SJSA1 (cell line): ENCODE measurements at places on chromosomes 2 and 18. TPM values are rescaled to one million over a fixed set of nuclear protein-coding genes. Genes with fewer than 3 reads are reported as not detected.
A peak's percentile ranks its signal among the peaks of the same experiment; 100 is the strongest.

GRCh38 chr2:1479346-1479745 is 66.1 kb downstream of the TPO start:
- no peaks in the 10 kb centered on the region for H3K36me3 ChIP-seq
- no peaks in the 10 kb centered on the region for H3K27me3 ChIP-seq
- no peak for DNase-seq
- H3K4me3 ChIP-seq = no peak overlapping the region
- H3K27ac ChIP-seq = no peak overlapping the region

DNA sequence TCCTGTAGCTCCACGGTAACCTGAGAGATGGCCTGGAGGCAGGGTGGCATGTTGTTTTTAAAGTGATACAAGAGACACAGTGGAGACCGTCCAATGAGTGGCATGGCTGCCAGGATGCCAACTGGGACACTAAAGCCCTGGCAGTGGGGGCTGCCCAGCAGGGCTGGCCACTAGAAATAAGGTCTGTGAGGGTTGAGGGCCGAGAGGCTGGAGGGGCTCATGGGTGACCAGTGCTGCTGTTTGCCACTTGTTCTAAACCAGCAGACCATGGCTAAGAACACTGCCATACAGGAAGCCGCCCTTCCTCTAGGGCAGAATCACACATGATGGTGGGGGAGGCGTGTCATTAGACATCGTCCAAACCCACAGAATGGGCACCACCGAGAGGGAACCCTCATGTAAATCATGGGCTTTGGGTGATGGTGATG is 71.9 kb downstream of the ALPK2 start:
- peaks cover 45% of the 10 kb centered on the region for H3K36me3 ChIP-seq
- no peak overlapping the region for H3K4me3 ChIP-seq
- no peaks in the 10 kb centered on the region for H3K27me3 ChIP-seq

GRCh38 chr2:157843081-157843480 is 33.0 kb downstream of the ACVR1 start:
- no peaks in the 10 kb centered on the region for H3K27me3 ChIP-seq
- no peak overlapping the region for H3K4me3 ChIP-seq

DNA sequence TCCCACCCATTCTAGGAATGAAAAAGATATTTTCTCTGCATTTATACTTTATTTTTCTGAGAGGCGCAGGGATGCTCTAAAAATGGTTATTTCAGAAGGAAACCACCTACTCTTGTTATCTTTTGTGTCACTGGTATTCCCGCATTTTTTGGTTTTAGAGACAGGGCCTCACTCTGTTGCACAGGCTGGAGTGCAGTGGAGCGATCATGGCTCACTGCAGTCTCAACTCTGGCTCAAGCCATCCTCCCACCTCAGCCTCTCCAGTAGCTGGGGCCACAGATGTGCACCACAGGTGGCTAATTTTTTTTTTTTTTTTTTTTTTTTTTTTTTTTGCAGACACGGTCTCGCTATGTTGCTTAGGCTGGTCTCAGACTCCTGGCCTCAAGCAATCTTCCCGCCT is 135.9 kb downstream of the NCK2 start:
- no peaks in the 10 kb centered on the region for H3K4me1 ChIP-seq
- H3K27ac ChIP-seq = no peak overlapping the region
- no peaks in the 10 kb centered on the region for H3K27me3 ChIP-seq
- peaks cover 7% of the 10 kb centered on the region; the same call in 1 of the 2 replicates for H3K36me3 ChIP-seq
- no peak overlapping the region for H3K4me3 ChIP-seq

- no peaks in the 10 kb centered on the region for H3K4me1 ChIP-seq
- no peaks in the 10 kb centered on the region for H3K36me3 ChIP-seq
- H3K27ac ChIP-seq = no peak overlapping the region
- H3K4me3 ChIP-seq = no peak overlapping the region
- no peak for DNase-seq
- peaks cover 22% of the 10 kb centered on the region; the same call in 1 of the 2 replicates for H3K27me3 ChIP-seq
These were observed 2.8 kb upstream of the RESP18 start for GRCh38 chr2:219335373-219335786.

DNA sequence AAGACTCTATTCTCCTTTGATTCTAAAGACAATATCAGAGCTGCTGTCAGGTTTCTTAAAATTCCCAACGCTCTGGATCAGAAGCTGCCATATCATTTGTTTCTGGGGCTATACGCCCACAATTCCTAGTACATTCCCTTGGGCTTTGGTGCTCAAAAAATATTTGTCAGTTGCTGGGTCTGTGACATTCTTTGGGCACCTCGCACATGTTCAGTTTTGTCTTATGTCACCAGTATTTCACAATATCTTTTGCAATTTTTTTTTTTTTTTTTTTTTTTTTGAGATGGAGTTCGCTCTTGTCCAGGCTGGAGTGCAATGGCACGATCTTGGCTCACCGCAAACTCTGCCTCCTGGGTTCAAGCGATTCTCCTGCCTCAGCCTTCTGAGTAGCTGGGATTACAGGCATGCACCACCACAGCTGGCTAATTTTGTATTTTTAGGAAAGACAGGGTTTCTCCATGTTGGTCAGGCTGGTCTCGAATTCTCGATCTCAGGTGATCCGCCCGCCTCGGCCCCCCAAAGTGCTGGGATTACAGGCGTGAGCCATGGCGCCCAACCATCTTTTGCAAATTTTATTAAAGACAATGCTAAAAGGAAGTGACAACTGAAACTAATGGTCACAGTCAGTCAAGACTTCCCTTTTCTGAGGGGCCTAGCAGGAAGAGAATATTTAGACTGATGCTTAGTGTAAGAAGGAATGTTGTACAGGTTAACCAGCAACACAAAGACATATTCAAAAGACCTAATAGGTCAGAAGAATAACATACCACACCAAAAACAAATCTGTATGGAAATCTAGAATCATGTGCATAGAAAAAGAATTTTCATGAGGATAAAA is 6.8 kb downstream of the ZNF397 start:
- peaks cover 79% of the 10 kb centered on the region for H3K36me3 ChIP-seq
- H3K27ac ChIP-seq = no peak overlapping the region
- no peak overlapping the region for H3K4me3 ChIP-seq
- H3K27me3 ChIP-seq = no peaks in the 10 kb centered on the region
- H3K4me1 ChIP-seq = no peaks in the 10 kb centered on the region; the same call in 1 of the 2 replicates

- no peaks in the 10 kb centered on the region for H3K36me3 ChIP-seq
- H3K4me3 ChIP-seq = no peak overlapping the region
- peak; percentile 1 for DNase-seq
- H3K4me1 ChIP-seq = no peaks in the 10 kb centered on the region; the same call in 1 of the 2 replicates
- H3K27me3 ChIP-seq = 0 out of 2 replicates have a peak, but pooled peaks cover 5% of the 10 kb centered on the region
These were observed 130.0 kb upstream of the GPC1 start for GRCh38 chr2:240305369-240305962.

TRMT61B gene
- 14.6 and 16.6 TPM in 2 replicates for total RNA-seq

DOK6 gene
- total RNA-seq = not detected in 2 replicates
